ENCODE measurements at places on chromosomes 11 and 22. TPM values are rescaled to one million over a fixed set of nuclear protein-coding genes. Genes with fewer than 3 reads are reported as not detected.

GRCh38 chr11:32435942-32436750, 807 bp upstream of the WT1 start:
- H3K27ac ChIP-seq: no peak overlapping the region
- H3K27me3 ChIP-seq: no peaks in the 10 kb centered on the region
- H3K4me1 ChIP-seq: peaks cover 12% of the 10 kb centered on the region
- H3K36me3 ChIP-seq: no peaks in the 10 kb centered on the region
- H3K4me3 ChIP-seq: peak overlapping the region; percentile 72

- DNase-seq: peak; percentile 19
- no peaks in the 10 kb centered on the region for H3K36me3 ChIP-seq
These were observed 895 bp upstream of the DAGLA start for GRCh38 chr11:61679296-61679695.

- no peak overlapping the region for H3K27ac ChIP-seq
- H3K4me1 ChIP-seq: no peaks in the 10 kb centered on the region
- no peaks in the 10 kb centered on the region for H3K36me3 ChIP-seq
- no peak for DNase-seq
- no peaks in the 10 kb centered on the region for H3K27me3 ChIP-seq
These were observed 24.4 kb upstream of the A4GALT start for GRCh38 chr22:42745118-42745517.

- H3K27ac ChIP-seq: no peak overlapping the region
- peak overlapping the region; percentile 43 for H3K4me3 ChIP-seq
- peaks cover 3% of the 10 kb centered on the region for H3K4me1 ChIP-seq
- no peaks in the 10 kb centered on the region for H3K36me3 ChIP-seq
- no peak for DNase-seq
- H3K27me3 ChIP-seq: peaks cover 68% of the 10 kb centered on the region
These were observed 661 bp downstream of the ADAMTS8 start for GRCh38 chr11:130427581-130428315.

GRCh38 chr11:77074626-77075221, 8.0 kb downstream of the CAPN5 start:
- no peak overlapping the region for H3K27ac ChIP-seq
- no peak overlapping the region for H3K4me3 ChIP-seq
- H3K4me1 ChIP-seq: peaks cover 29% of the 10 kb centered on the region
- no peaks in the 10 kb centered on the region for H3K27me3 ChIP-seq

- peaks cover 6% of the 10 kb centered on the region for H3K4me1 ChIP-seq
- H3K36me3 ChIP-seq: peaks cover 4% of the 10 kb centered on the region
- H3K4me3 ChIP-seq: no peak overlapping the region
- DNase-seq: peak; percentile 18
- H3K27me3 ChIP-seq: no peaks in the 10 kb centered on the region
- H3K27ac ChIP-seq: no peak overlapping the region
These were observed 40.2 kb upstream of the RBFOX2 start for GRCh38 chr22:36068776-36069344.

DNA sequence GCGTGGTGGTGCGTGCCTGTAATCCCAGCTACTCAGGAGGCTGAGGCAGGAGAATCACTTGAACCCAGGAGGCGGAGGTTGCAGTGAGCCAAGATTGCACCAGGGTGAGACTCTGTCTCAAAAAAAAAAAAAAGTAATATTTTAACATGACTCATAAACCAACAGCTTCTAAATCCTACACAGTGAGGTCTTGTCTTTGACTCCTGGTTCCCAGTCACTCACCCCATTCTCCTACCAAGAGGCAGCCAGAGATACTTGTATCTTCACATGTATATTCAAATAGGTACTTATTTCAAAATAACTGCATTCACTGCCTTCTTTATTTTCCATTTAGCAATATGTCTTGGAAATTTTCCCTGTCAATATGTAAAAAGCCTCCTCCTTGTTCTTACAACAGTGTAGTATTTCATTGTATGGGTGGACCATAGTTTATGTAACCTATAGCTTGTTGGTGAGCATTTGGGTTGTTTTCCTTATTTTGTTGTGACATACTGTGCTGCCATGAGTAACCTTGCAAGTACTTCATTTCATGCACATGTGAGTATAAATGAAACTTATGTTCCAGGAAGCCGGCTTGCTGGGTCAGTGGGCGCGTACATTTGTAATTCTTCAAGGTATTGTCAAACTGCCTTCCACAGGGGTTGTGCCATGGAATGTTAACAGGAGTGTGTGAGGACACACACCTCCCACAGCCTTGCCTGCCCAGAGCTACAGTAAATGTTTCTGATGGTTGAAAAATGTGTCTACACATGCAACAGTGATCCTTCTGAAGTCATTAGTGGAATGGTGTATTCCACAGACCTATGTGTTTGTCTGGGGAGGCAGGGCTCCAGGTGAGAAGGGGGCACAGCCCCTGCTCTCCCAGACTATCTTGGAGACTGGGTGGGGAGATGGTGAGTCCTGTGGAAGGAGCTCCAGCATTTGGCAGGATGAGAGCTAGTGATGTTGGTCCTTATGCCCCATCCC, 47.9 kb downstream of the OSBP2 start:
- H3K4me3 ChIP-seq: no peak overlapping the region
- H3K27me3 ChIP-seq: no peaks in the 10 kb centered on the region
- no peak for DNase-seq
- no peak overlapping the region for H3K27ac ChIP-seq

DNA sequence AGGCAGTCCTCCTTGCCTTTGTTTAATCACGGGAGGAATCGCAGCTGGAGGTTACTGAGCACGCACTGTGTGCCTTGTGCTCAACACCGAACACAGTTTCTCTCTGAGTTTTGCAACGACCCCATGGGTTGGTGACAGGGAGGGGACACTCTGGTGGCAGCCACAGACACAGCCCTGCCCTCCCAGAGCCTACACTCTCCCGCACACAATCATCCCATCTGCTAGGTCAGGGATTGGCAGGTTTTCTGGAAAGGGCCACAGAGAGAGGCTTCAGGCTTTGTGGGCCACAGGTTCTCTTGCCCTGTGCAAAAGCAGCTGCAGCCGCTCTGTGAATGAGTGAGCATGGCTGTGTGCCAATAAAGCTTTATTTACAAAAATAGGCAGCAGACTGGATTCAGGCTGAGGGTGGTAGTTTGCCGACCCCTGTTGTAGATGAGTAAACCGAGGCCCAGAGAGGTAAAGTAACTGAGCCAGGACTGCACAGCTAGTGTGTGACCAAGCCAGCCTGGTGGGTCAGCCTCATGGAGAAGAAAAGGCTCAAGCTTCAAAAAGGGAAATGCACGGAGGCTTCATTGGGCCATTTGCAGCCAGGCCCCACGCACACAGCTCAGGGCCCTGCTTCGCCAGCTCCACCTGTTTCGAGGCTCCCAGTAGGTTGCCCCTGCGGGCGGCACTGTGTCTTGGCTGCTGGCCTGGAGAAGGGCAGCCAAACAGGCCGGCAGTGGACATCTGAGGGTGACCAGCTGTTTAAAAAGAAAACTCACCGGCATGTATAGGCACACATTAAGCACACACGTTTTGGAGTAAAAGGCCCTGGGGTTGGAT, 16.3 kb downstream of the LTO1 start:
- H3K27ac ChIP-seq: no peak overlapping the region
- no peaks in the 10 kb centered on the region for H3K36me3 ChIP-seq
- no peak overlapping the region for H3K4me3 ChIP-seq
- no peaks in the 10 kb centered on the region for H3K27me3 ChIP-seq
- no peak for DNase-seq

DNA sequence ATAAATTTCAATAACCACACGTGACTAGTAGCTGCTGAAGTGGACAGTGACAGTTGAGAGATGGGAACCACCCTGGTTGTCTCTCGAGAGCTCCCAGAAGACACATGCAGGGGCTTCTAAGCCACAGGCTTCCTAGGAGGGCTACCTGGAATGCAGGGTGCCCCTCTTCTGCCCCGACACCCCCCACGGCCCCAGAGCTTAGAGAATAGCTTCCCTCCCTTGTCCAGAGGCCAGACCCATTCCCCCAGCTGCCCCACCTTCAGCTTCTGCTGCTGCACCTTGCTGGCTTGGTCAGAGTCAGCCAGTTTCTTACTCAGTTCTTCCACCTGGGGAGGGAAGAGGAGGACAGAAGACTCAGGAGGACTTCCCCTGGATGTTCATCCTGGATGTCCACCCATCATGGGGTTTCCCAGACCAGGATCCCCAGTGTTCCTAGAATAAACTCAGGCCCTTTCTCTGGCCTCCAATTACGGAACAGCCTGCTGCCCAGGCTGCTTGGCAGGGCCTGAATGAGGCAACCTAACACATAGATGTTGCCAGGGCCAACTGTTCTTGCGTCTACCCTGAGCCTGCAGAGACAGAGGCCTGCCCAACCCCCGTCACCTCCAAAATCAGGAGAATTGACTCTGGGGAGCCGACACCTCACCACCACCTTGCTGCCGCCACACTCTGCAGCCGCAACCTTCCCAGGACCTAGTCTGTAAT, 12.0 kb downstream of the IL18BP start:
- H3K27ac ChIP-seq: no peak overlapping the region
- DNase-seq: no peak

GRCh38 chr11:14969901-14970323, 2.2 kb downstream of the CALCA start:
- no peak overlapping the region for H3K27ac ChIP-seq
- peak; percentile 37 for DNase-seq
- peaks cover 29% of the 10 kb centered on the region for H3K27me3 ChIP-seq
- no peaks in the 10 kb centered on the region for H3K36me3 ChIP-seq
- H3K4me1 ChIP-seq: no peaks in the 10 kb centered on the region

- H3K4me1 ChIP-seq: no peaks in the 10 kb centered on the region
- no peak overlapping the region for H3K4me3 ChIP-seq
- no peak overlapping the region for H3K27ac ChIP-seq
- H3K27me3 ChIP-seq: no peaks in the 10 kb centered on the region
- H3K36me3 ChIP-seq: no peaks in the 10 kb centered on the region
These were observed 338.6 kb downstream of the SHANK2 start for GRCh38 chr11:70913715-70914231.

GRCh38 chr11:103961010-103961409, 75.4 kb upstream of the DDI1 start:
- DNase-seq: peak; percentile 73
- peak overlapping the region; percentile 27 for H3K27ac ChIP-seq
- H3K4me1 ChIP-seq: peaks cover 12% of the 10 kb centered on the region
- no peak overlapping the region for H3K4me3 ChIP-seq
- H3K27me3 ChIP-seq: no peaks in the 10 kb centered on the region
- H3K36me3 ChIP-seq: no peaks in the 10 kb centered on the region

DNA sequence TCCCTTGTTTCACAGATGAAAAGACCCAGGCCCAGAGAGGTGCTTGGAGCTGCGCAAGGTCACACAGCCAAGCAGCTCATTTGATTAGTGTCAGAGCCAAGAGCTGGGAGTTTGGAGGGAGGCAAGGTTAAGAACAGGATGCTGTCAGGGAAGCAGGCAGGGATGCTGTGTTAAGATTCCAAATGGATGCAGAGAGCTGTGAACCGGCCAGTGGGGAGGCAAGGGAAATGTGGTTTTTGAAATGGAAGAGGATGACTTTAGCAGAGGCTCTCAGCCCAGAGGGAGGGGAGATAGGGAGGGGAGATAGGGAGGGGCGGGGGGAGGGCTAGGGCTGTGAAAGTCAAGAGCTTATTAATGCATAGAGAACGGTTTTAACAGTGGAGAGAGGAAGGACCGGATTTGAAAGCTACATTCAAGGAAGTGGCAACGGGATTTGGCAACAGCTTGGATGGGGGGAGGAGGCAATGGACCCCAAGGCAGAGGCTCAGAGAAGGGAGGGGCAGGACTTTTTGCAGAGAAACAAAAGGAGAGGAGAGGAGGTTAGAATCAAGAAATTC, 13.0 kb downstream of the RTN4RL2 start:
- no peaks in the 10 kb centered on the region for H3K36me3 ChIP-seq
- no peak overlapping the region for H3K4me3 ChIP-seq
- no peaks in the 10 kb centered on the region for H3K27me3 ChIP-seq
- DNase-seq: no peak

GRCh38 chr11:76329983-76330382, 50.9 kb downstream of the THAP12 start:
- H3K27ac ChIP-seq: no peak overlapping the region
- no peaks in the 10 kb centered on the region for H3K27me3 ChIP-seq
- H3K4me1 ChIP-seq: no peaks in the 10 kb centered on the region
- H3K36me3 ChIP-seq: no peaks in the 10 kb centered on the region
- no peak overlapping the region for H3K4me3 ChIP-seq

- no peak for DNase-seq
- H3K36me3 ChIP-seq: no peaks in the 10 kb centered on the region
- no peak overlapping the region for H3K4me3 ChIP-seq
These were observed 50.8 kb upstream of the CCDC90B start for GRCh38 chr11:83336993-83337392.

- no peak for DNase-seq
- no peaks in the 10 kb centered on the region for H3K4me1 ChIP-seq
- H3K27me3 ChIP-seq: no peaks in the 10 kb centered on the region
- no peak overlapping the region for H3K27ac ChIP-seq
These were observed 6.5 kb downstream of the APOBEC3A start for GRCh38 chr22:38963872-38964271.

- no peak overlapping the region for H3K27ac ChIP-seq
- H3K27me3 ChIP-seq: peaks cover 9% of the 10 kb centered on the region
- no peaks in the 10 kb centered on the region for H3K36me3 ChIP-seq
These were observed 64.7 kb upstream of the ASPHD2 start for GRCh38 chr22:26364066-26365015.

GRCh38 chr22:46002757-46003270, 25.9 kb upstream of the WNT7B start:
- H3K27ac ChIP-seq: no peak overlapping the region
- H3K4me3 ChIP-seq: no peak overlapping the region
- no peaks in the 10 kb centered on the region for H3K36me3 ChIP-seq
- peaks cover 29% of the 10 kb centered on the region for H3K4me1 ChIP-seq
- no peaks in the 10 kb centered on the region for H3K27me3 ChIP-seq

GRCh38 chr11:8239040-8239439, 24.6 kb downstream of the LMO1 start:
- H3K27ac ChIP-seq: no peak overlapping the region
- no peak for DNase-seq
- no peaks in the 10 kb centered on the region for H3K36me3 ChIP-seq

- H3K36me3 ChIP-seq: no peaks in the 10 kb centered on the region
- H3K4me1 ChIP-seq: no peaks in the 10 kb centered on the region
- H3K27me3 ChIP-seq: peaks cover 72% of the 10 kb centered on the region
These were observed 23.0 kb downstream of the LMO2 start for GRCh38 chr11:33868647-33869461.

DNA sequence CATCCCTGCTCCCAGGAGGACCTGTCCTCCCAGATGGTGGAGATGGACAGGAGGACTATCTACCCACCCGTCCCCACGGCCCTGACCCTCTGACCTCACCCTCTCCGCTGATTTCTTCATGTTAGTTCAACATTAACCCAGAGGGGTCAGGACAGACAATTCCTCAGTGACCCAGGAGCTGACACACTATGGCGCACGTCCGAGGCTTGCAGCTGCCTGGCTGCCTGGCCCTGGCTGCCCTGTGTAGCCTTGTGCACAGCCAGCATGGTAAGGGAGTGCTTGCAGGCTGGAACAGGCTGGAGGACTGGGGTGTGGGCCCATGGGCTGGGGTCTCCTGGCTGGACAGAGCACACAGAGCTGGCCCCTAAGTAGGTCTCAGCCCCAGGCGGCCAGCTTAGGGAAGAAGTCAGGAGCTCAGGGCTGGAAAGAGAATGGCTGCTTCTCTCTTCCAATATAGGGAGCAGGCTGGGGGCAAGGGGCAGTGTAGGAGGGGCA, at the start of gene F2:
F2 (plus strand) TSS at position 166 of the 495 bp plus-strand sequence; CDS start at position 189, 23 bp downstream.
- H3K4me3 ChIP-seq: no peak within 1 kb of the TSS
- no peaks in the 10 kb centered on the region for H3K27me3 ChIP-seq
- H3K27ac ChIP-seq: peak within 1 kb of the TSS; percentile 8
- peaks cover 21% of the 10 kb centered on the region for H3K4me1 ChIP-seq

Gene RFPL1
- not detected for total RNA-seq

Gene PTPN5
- 0.95 TPM for total RNA-seq

Gene CSKMT
- total RNA-seq: 12.9 TPM

Gene MS4A12
- not detected for total RNA-seq

Gene GAL3ST3
- total RNA-seq: not detected

Gene TUBA8
- 1.9 TPM for total RNA-seq

Gene TSPO
- 283 TPM for total RNA-seq

Gene LYVE1
- total RNA-seq: not detected

Gene MYO7A
- 0.66 TPM for total RNA-seq

Gene GSTT2
- not detected for total RNA-seq

Gene KCNC1
- not detected for total RNA-seq

Gene PARVG
- not detected for total RNA-seq
